ENCODE measurements at places on chromosomes 6 and 20. TPM values are rescaled to one million over a fixed set of nuclear protein-coding genes. Genes with fewer than 3 reads are reported as not detected.

GRCh38 chr6:21556511-21556910 is 37.0 kb upstream of the SOX4 start:
- H3K4me3 ChIP-seq = no peak overlapping the region
- H3K27me3 ChIP-seq = peaks cover 3% of the 10 kb centered on the region
- no peak overlapping the region for H3K27ac ChIP-seq
- H3K36me3 ChIP-seq = no peaks in the 10 kb centered on the region

The CLIC5 gene
- polyA plus RNA-seq = 0.12 TPM

- DNase-seq = no peak
- no peaks in the 10 kb centered on the region for H3K36me3 ChIP-seq
- H3K4me1 ChIP-seq = peaks cover 3% of the 10 kb centered on the region
- no peak overlapping the region for H3K27ac ChIP-seq
- H3K27me3 ChIP-seq = peaks cover 51% of the 10 kb centered on the region
Measured at GRCh38 chr20:64156886-64157875, 7.1 kb upstream of the MYT1 start.

The HMGA1 gene
- 25.3 TPM for polyA plus RNA-seq

GRCh38 chr6:168871642-168872315 is 381.9 kb downstream of the THBS2 start:
- no peak overlapping the region for H3K27ac ChIP-seq
- H3K4me3 ChIP-seq = no peak overlapping the region
- H3K4me1 ChIP-seq = no peaks in the 10 kb centered on the region
- peaks cover 36% of the 10 kb centered on the region for H3K27me3 ChIP-seq
- H3K36me3 ChIP-seq = no peaks in the 10 kb centered on the region
- DNase-seq = no peak

DNA sequence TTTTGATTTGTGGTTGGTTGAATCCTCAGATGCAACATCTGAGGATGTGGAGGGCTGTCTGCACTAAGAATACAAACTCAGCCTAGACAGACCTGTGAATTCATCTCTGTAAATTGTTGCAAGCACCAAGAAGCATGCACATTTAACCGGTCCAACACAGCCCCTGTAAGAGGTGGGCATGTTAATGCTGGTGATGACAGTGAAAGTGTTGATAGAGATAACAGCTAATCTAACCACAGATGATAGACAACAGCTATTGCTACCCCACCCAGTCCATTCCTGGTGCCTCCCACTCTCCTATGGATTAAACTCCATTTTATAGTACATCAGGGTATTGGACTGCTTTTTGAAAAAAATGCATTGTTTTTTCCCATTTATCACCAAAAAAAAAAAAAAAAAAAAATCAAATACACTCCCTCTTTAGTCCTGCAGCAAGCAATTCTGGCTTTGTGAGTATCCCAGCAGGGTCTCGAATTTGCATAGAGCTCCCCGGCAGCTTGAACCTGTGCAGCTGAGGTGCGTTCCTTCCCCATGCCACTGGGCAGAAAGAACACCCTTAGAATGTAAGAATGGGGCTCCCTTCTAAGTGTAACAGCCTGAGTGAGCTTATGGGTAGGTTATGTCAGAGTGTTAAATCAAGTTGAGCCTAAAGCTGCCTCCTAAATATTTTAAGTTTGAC is 270.9 kb upstream of the JARID2 start:
- no peaks in the 10 kb centered on the region for H3K36me3 ChIP-seq
- H3K4me1 ChIP-seq = peaks cover 17% of the 10 kb centered on the region
- DNase-seq = no peak
- H3K27ac ChIP-seq = no peak overlapping the region

DNA sequence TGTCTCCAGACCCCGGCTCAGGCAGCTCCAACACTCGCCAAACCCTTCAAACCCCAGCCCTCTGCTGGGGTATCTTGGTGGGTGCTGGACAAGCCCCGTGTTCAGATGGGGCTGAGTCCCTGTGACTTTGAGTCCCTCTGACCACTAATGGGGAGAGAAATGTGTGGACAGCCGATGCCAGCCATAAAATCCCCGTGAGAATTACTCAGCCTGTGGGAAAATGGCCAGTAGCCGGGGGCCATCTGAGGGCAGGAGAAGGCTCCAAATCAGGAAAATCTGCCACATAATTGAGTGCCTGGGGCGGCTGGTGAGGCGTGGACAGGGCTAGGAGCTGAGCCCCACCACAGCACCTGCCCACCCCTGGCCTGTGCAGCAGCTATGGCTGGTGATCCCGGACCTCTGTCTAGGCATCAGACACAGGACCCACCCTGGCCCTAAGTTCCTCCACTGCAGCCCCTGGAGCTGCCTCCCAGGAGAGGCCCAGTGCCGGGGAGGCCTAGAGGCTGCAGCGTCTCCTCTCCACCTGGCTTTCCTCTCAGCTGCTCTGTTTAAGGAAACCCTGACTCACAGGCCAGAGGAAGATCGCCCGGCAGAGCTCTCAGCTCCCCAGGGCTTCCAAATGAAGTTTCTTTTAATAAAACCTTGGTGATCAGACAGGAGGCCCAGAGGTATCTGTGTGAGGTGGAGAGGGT is 53.7 kb upstream of the SLCO4A1 start:
- H3K36me3 ChIP-seq = no peaks in the 10 kb centered on the region
- H3K4me1 ChIP-seq = peaks cover 14% of the 10 kb centered on the region
- no peak overlapping the region for H3K4me3 ChIP-seq
- H3K27me3 ChIP-seq = peaks cover 73% of the 10 kb centered on the region
- no peak for DNase-seq
- H3K27ac ChIP-seq = no peak overlapping the region

The TRIM15 gene
- not detected for polyA plus RNA-seq

The PTPN1 gene
- polyA plus RNA-seq = 40.6 TPM

DNA sequence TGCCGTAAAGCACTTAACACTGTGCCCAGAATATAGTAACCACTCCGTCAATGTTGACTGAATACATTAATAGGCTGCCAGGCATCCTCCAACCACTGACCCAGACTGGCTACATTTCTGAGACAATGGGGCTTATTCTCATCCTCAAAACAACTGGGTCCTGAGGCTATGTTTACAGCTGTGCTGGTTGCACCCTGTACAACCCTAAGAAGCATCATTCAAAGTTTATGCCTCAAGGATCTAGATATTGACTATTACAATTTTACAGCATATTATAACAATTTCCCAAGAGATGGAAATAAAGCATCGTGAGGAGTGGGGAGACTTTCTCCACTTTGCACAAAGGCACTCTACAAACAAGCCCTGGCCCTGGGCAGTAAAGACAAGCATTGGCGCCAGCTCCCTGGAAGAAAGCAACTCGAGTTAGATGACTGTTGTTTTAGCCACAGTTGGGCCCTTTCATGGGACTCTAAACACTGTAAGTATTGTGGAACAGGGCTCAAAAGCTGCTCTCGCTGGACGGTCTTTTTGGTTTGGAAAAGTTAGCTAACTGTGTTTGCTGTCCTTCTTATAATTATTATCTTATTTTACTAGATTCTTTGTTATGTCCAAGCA is 30.2 kb downstream of the MYLIP start:
- H3K36me3 ChIP-seq = peaks cover 12% of the 10 kb centered on the region
- no peaks in the 10 kb centered on the region for H3K27me3 ChIP-seq
- no peaks in the 10 kb centered on the region for H3K4me1 ChIP-seq

The FOXS1 gene
- polyA plus RNA-seq = not detected

DNA sequence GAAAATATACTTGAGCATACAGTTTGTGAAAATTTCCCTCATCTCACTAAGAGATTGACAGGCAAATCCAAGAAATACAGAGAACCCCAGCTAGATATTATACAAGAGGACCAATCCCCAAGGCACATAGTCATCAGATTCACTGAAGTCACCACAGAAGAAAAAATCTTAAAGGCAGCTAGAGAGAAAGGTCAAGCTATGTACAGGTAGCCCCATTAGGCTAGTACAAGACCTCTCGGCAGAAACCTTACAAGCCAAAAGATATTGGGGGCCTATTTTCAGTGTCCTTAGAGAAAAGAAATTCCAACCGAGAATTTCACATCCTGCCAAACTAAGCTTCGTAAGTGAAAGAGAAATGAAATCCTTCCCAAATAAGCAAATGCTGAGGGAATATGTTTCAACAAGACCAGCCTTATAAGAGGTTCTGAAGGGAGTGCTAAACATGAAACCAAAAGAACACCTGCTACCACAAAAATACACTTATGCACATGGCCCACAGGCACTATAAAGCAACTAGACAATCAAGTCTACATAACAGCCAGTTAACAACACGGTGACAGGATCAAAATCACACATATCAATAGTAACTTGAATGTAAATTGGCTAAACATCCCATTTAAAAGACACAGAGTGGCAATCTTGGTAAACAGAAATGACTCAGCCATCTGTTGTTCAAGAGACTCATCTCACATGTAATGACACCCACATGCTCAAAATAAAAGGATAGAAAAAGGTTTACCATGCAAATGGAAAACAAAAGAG is 96.3 kb downstream of the FHL5 start:
- no peak overlapping the region for H3K4me3 ChIP-seq
- H3K27me3 ChIP-seq = peaks cover 4% of the 10 kb centered on the region
- H3K27ac ChIP-seq = no peak overlapping the region
- no peaks in the 10 kb centered on the region for H3K36me3 ChIP-seq
- no peaks in the 10 kb centered on the region for H3K4me1 ChIP-seq

- H3K4me3 ChIP-seq = peak overlapping the region; percentile 90
- peaks cover 15% of the 10 kb centered on the region for H3K4me1 ChIP-seq
- H3K27ac ChIP-seq = no peak overlapping the region
- DNase-seq = peak; percentile 6
- no peaks in the 10 kb centered on the region for H3K36me3 ChIP-seq
Measured at GRCh38 chr6:36386495-36387439, 702 bp downstream of the ETV7 start.

DNA sequence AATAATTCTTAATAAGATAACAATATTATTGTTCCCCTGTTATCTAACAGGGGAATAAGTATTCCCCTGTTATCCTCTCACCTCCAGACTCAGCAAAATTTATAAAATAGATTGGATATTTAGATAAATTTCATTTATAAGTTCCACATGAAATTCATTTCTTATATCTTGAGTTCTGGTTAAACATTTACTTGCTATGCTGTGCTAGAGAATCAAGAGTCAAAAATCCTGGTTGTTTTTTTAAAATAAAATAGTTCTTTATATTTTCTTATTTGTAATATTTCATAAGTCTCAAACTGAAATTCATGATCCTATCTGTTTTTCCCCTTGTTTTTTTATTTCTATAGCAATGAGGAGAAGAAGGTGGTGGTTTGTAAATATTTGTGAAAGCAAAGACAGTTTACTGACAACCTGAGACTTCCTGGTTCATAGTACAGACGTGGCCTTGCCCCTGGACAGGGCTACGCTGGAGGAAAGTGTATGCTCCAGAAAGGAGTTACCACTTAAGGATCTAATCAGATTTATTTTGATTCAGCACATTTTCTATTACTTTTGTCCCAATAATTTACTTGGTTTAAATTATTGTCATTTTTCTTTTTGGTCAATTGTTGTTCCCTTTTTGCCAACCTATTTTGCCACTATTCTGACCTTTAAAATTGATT is 37.8 kb upstream of the MARCKS start:
- no peak overlapping the region for H3K27ac ChIP-seq
- H3K36me3 ChIP-seq = no peaks in the 10 kb centered on the region
- no peaks in the 10 kb centered on the region for H3K4me1 ChIP-seq
- no peak overlapping the region for H3K4me3 ChIP-seq

DNA sequence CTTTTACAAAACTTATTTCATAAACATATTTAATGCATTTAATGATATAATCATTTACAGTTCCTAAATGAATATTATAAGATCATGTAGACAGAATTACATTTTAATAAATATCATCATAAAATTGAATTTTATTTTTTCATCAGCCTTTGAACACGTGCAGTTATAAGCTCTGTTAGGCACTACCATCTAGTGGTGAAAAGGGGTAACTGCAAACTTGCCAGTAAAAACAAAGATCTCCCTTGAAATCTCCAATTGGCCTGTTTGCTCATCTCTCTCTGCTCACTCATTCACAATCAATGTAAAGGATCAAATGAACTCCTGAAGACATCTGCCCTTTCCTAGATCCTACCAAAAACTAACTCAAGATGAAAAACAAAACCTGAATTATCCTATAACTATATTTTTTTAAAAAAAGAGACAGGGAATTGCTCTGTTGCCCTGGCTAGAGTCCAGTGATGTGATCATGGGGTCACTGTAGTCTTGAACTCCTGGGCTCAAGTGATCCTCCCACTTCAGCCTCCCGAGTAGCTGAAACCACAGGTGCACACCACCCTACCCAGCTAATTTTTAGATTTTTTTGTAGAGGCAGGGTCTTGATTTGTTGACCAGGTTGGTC is 31.7 kb downstream of the SAMHD1 start:
- no peaks in the 10 kb centered on the region for H3K27me3 ChIP-seq
- H3K4me1 ChIP-seq = no peaks in the 10 kb centered on the region
- no peak overlapping the region for H3K27ac ChIP-seq
- peaks cover 4% of the 10 kb centered on the region for H3K36me3 ChIP-seq
- DNase-seq = peak; percentile 44

The KIF6 gene
- not detected for polyA plus RNA-seq

The RUNX2 gene
- polyA plus RNA-seq = not detected

The LBP gene
- polyA plus RNA-seq = not detected

The HSPA12B gene
- polyA plus RNA-seq = not detected

The TINAG gene
- polyA plus RNA-seq = not detected

The CDC25B gene
- polyA plus RNA-seq = 18.8 TPM

GRCh38 chr6:142722012-142722411 is 223.0 kb downstream of the HIVEP2 start:
- H3K27me3 ChIP-seq = peaks cover 4% of the 10 kb centered on the region
- H3K4me3 ChIP-seq = no peak overlapping the region
- H3K36me3 ChIP-seq = peaks cover 17% of the 10 kb centered on the region

DNA sequence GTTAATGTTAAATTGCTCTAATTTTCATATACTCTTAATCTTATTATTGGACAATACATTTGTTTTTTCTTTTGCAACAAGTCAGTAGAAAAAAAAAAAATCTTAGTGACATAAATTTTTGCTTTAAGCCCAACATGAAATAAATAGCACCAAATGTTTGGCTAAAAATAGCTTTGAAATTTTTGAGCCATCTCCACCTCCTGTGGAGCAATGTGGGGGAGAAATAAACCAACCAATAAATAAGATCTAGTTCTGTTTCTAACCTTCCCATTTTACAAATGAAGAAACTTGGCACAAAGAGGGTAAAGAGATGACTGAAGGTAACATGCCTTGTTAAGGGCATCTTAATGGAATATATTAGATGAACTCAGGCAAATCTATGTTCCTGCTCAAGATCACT is 91.4 kb downstream of the PRKN start:
- no peak for DNase-seq
- H3K27me3 ChIP-seq = no peaks in the 10 kb centered on the region
- H3K4me1 ChIP-seq = peaks cover 4% of the 10 kb centered on the region
- no peaks in the 10 kb centered on the region for H3K36me3 ChIP-seq
- H3K4me3 ChIP-seq = no peak overlapping the region

DNA sequence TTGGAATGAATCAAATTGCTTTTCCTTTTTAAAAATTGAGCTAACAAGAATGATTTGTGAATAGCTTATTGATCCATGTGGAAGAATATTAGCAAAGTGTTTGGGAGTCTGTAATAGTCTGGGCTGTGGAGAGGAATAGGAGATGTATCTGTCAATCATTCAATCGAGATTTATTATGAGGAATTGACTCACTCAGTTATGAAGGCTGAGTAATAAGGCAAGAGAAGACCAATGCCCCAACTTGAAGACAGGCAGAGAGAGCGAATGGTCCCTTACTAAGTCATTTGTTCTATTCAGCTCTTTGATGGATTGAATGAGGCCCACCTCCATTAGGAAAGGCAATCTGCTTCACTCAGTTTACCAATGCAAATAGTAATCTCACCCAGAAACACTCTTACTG is 403.0 kb downstream of the CD83 start:
- H3K27ac ChIP-seq = no peak overlapping the region
- no peaks in the 10 kb centered on the region for H3K27me3 ChIP-seq

- H3K4me3 ChIP-seq = peak overlapping the region; percentile 82
- no peaks in the 10 kb centered on the region for H3K27me3 ChIP-seq
- H3K36me3 ChIP-seq = peaks cover 12% of the 10 kb centered on the region
- H3K27ac ChIP-seq = peak overlapping the region; percentile 93
- DNase-seq = no peak
Measured at GRCh38 chr20:62141397-62142251, 1.6 kb downstream of the PSMA7 start.
